ENCODE measurements at places on chromosomes 3 and 15.

DNA sequence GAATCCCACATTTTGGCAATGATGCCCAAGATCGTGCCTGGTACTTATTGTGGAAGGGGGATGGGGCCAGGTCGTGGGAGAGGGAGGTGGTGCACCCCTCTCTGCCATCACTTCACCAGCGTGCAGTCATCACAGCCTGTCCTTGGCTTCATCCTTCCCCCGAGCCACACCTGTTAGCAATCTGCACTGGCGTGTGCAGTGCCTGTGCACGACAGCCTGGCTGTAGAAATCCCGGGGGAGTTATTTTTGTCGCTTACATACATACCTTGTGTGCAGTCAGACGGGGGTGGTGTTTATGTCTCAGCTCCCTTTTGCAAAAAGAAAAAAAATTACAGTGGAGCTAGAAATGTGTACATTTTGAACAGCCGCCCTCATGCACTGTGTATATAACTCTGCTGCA lies 216.0 kb downstream of the TLE3 start:
- DNase-seq: peak; percentile 28

- DNase-seq: no peak
Measured at GRCh38 chr3:45105855-45106671, 40.1 kb downstream of the CDCP1 start.

DNA sequence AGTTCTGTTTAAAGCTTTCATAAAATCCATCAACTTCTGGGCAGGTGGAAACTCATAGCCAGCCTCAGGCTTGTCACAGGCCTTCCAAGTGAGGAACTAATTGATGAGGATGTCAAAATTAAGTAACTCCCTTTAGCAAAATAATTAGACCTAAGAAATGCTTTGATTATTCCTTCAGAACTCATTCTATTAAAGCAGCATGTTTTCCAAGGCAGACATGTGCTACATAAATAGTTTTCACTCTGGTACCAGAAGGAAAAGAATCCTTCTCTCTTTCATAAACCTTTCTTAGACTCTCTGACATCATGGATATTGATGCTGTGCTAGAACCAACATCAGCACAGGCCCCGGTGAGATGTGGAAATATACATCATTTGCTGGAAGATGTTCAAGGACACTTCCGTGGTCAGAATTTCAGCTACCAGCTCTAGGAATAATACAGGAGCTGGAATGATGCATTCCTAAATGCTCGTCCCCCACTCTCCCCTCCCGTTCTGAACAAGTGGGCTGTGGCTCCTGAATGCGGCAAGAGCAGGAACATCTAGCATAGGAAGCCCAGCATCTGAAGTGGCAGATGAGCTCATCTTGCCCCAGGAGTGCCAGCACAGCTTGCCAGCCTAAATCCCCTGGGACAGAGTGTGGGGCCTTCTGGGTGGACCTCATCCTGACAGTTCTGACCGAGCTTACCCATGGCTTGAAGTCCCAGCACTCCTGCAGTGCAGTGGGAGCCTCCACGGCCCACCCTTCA lies 82.4 kb downstream of the WWTR1 start:
- DNase-seq: no peak

- DNase-seq: no peak
Measured at GRCh38 chr15:79522656-79523055, 90.5 kb downstream of the MINAR1 start.

- DNase-seq: no peak
Measured at GRCh38 chr3:188421151-188421821, 267.3 kb downstream of the LPP start.

DNA sequence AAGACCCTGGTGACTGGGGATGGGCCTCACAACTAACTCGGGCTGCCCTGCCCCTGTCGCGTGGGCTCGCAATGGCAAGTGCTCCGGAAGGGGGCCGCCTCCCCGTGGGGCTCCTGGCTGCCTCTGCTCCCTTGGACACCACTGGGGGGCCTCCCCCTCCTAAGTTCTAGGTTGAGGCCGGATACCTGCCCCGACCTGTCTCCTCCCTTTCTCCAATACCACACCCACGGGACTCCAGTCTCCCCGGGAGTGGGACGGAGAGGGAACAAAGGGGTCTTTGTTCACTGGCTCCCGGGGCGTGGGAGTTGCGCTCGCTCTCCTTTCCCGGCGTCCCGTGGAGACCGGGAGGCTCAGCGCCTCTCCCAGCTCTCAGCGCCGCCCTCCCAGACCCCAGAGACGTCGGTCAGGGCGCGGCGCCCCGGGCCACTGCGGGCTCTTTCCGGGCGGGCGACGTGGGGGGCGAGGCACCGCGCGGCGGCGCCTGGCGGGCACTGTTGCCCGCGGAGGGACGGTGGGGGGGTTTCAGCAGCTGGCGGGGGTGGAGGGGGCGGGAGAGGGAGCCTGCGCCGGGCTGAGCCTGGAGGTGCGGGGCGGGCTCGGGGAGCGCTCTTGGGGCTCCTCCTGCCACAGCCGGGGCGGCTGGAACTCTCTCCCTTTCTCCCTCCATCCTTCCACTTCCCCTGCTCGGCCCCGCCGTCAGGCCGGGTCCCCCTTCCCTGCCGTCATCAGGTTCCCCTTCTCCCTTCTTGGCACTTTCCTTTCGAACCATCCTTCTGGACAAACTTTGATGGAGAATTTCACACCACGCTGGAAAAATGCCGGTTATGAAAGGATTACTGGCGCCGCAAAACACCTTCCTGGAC lies at the start of gene KCNH8:
Gene KCNH8 (plus strand): TSS at position 606 of the 863 bp plus-strand sequence. CDS start 210 bp downstream, at position 816.
- peak; percentile 47 for DNase-seq

DNA sequence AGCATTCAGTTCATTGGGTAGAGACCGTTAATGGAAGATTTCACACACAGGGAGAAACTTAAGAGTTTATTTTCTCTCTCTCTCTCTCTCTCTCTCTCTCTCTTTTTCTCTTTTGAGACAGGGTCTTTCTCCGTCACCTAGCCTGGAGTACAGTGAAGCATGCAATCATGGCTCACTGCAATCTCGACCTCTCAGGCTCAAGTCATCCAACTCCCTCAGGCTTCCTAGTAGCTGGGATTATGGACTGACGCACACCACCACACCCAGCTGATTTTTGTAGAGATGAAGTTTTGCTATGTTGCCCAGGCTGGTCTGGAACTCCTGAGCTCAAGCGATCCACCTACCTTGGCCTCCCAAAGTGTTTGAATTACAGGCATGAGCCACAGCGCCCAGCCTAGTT lies 1.6 kb downstream of the WDR72 start:
- no peak for DNase-seq

- DNase-seq: no peak
Measured at GRCh38 chr3:177195242-177195991, 1.9 kb downstream of the TBL1XR1 start.

- no peak for DNase-seq
Measured at GRCh38 chr3:194804796-194805195, 119.1 kb downstream of the FAM43A start.

GRCh38 chr15:29822100-29822683 lies at the start of gene TJP1:
TJP1 (minus strand) TSS chr15:29822468; CDS start chr15:29822028, 440 bp downstream.
- peak; percentile 68 for DNase-seq

Data from anterior cingulate cortex (tissue), 58 donors.